ENCODE measurements at places on chromosomes 2 and 18.

DNA sequence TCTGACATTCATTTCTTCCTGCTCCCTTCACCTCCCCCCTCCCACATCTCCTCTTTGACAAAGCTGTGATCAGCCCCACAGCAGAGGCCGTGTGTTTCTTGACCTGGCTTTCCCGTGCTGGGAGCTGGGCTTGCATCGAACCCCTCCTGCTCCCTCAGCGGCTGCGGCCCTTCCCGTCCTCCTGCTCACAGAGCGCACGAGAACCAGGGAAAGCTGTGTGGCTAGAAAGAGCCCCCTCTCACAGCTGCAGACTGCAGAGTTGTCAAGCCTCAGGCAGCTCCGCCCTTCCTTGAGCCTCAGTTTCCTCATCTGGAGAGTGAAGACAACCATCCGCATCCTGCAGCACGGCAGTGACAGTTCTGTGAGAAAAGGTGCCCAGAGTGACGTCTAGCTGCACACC is 65.7 kb upstream of the GLI2 start:
- DNase-seq, result no peak

DNA sequence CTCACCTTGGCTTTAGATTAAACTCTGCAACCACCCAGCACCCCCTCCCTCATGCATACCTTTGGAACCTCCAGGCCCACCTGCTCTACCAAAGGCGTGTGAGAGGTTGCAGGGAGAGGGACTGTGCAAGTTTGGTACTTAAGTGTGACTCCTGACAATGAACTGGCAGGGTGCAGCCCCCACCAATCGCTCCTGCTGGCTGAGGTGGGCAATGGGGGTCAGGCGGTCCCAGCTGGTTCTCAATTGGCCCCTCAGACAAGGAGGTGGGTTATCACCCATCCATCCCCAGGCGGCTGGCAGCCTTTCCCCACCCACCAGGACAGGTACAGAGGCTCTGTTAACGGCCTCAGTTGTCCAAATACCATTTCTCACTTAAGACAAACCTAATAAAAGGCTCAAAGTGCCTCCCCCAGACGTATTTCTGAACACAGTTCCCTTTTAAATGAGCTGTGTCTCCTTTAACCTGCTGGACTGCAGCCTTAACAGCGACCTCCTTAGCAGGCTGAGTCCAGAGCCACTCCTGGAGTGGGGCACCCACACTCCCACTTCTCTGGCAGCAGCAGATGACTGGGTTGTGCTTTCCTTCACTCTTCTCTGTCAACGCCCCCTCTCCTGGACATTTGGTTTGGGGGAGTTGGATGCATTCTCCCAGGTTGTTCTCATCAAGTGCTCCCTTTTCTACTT is 169.2 kb upstream of the SMAD2 start:
- no peak for DNase-seq

GRCh38 chr2:22842205-22842869 is 542.6 kb upstream of the KLHL29 start:
- DNase-seq, result no peak

DNA sequence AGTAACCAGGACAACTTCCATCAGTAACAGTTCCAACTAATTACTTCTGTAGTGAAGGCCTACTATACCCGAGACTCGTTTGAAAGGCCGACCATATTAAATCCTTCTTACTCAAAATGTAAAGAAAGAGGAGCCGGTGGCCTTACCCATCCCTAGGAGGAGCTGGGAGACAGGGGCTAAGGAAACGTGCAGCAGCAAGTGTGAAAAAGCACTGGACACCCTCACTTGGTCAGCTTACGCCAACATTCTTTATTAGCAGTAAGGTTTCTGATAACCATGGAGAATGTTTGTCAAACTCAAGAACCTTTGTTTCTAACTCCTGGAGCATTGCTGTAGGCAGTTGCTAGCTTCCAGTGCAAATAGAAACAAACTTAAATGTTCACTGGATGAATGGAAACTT is 26.7 kb upstream of the VWA3B start:
- DNase-seq, result no peak

GRCh38 chr2:18651842-18652774 is 62.7 kb upstream of the NT5C1B start:
- DNase-seq, result peak; percentile 54

DNA sequence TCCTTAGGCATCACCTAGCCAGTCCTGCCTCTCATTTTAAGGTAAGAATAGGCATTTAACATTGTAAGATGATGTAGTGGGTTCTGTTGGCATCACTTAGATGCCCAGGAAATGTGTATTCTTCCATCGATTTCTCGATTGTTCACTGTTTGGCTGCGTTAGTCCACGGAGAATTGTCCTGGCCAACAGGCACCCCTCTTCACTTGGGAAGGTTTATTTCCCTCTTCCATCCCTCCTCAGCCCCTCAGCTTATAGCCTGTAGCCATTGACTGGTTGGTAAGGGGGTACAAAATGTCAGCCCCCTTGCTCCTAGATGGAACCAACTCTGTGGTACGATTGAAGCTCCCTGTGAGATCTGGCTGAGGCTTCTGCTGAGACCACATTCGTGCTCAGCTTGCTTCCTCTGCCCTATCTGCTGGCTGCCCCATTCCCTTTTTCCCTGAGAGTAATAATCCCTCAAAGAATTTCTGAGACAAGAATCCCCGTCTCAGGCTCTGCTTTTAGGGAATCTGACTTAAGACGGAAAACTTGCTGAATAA is 43.4 kb downstream of the PLEKHA3 start:
- DNase-seq, result peak; percentile 33

GRCh38 chr2:44197816-44198215 is 29.1 kb downstream of the PPM1B start:
- no peak for DNase-seq

DNA sequence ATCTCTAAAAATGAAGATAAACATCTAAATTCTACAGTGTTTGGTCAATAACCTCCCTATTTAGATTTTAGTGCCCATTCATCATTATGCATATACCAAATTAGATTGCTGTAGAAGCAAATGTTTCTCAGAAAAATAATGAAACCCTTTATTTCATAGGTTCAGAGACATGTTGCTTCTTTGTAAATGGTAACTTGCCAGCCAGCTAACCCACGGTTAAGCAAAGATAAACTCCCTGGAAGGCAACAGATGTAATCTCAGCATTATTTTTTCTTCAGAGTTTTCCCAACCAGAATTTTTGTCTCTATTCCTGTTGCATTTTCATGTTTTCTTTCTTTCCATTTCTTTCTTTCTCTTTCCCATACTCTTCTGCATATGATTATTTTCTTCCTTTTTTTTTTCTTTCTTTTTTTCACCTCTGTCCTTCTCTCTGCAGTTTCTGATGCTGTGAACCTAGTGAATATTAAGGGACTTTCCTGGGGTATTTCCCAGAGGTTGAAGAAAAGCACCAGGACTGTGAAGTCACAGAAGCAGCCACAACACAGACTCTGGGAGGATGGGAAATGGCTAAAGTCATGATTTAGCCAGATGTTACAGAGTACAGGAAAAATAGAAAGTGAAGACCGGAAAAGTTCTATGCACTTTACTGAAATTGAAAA is 50.0 kb upstream of the DSG1 start:
- no peak for DNase-seq

GRCh38 chr2:207337234-207338219 is 171.8 kb upstream of the KLF7 start:
- DNase-seq, result no peak

- DNase-seq, result no peak
Observed at GRCh38 chr2:16774980-16775898, 109.6 kb upstream of the CYRIA start.

DNA sequence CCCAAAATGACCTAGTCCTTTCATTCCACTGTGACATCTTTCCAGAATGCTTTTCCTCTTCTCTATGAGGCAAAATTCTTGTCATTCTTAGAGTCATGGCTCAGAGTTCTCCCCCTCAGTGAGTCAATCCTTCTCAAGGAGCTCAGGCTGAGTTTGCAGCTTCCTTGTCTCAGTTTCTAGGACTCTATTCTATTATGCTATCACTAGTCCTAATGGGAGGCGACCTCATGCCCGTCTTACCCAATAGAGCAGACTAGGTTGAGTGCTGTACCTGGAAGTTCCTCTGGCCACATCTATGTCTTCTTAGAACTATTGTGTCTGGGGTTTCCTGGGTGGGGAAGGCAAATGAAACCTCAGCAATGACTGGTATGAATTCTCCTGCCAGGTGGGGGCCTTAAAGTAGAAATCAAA is 51.5 kb downstream of the HAUS1 start:
- peak; percentile 90 for DNase-seq

GRCh38 chr2:210964141-210964764 is 407.9 kb downstream of the CPS1 start:
- DNase-seq, result no peak

DNA sequence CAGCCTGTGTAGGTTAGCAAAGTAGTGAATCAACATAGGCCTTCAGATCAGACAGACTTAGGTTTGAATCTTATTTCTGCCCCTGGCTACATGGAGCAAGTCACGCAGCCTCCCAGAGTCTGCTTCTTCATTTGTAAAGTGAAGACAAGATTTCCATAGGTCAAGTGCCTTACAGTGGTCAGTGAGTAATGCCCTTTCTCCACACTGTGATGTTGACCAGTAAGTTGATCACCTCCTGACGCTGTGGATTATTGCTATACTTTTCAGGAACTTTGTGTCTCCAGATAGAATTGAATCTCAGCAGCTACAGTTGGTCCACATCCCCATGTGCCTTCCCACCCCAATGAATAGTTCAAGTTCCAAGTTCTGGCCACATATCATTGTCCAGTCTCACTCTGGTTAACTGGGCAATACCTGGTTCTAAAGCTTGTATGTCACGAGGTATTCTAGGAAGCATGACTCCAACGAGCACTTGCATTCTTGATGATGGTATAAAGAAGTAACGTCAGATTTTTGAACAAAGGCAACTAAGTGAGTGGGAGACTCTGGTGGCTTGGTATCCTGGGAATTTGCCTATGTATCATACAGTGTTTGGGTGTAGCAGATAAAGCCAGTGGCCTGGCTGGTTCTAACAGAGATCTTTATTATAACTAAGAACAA is 2.1 kb upstream of the CLIP4 start:
- no peak for DNase-seq

DNA sequence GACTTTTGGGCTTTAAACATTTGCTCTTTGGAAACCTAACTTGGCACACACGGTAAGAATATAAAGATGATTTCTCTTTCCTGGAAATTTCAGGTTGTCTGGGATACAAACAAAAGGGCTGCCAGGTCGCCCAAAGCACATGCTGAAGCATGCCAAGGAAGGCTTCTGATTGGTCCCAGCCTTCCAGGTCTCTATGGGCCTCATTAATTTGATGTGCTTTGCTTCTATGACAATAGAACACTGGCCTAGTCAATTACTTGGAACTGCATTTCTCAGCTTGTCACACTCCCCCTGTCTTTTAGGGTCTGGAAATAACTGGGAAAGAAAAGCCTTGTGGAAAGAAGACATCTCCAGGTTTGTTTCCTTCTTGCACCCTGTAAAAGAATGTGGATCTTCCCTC is 228.9 kb downstream of the ADCYAP1 start:
- no peak for DNase-seq

DNA sequence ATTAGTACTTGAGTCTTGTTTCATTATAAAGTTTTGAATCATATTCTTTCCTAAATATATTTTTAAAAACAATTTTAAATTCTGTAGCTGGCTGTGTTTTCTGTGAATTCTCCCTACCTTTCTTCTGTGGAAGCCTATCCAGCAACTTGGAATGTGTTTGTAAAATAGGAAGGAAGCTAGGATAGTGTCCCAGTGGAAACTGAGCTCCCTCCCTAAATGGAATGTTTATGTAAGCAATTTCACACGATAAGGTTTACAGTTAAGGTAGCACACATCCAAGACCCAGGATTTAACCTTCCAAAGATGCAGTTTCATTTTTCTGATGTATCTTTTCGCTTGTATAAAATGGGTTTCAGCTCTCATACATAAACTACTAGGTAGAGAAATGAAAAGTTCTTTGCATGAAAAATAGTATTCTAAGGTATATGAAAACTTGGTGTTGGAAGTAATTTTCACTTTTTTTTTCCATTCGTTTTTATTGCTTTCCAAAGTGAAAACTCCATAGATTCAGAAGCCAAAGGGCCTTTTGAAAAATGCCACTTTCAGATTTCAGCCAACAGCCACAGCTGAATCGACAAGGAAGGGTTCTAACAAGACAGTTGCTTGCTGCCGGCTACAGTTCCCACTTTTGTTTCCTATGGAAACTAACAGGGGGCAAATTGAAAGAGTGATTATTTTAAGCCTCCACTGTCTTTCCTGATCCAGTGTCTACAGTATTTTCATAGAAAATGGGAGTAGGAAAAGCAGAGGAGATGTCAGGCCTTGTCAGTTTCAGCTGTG is 405.1 kb upstream of the POU3F3 start:
- DNase-seq, result no peak

- peak; percentile 39 for DNase-seq
Observed at GRCh38 chr18:9475643-9476591, 604 bp downstream of the RALBP1 start.

DNA sequence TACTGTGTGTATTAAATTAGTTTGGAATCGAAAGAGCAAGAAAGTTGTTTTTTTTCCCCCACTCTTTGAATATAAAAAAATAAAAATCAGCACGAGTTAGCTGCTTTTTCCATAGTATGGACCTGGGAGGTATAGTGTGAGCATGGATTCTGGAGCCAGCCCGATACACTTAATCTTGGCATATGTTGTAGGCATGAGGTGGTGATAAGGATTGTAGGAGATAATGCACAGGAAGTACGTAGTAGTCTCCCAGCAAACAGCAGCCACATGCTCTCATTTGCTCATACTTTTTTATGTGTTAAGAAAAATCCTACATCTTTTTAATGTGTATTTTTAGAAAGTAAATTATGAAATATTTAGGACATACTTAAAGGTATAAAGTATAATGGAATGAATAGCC is 2.1 kb upstream of the DNAJC27 start:
- DNase-seq, result no peak

GRCh38 chr2:72925328-72925943 is 8.1 kb downstream of the EMX1 start:
- DNase-seq, result no peak

GRCh38 chr2:43333656-43334144 is 107.3 kb upstream of the ZFP36L2 start:
- DNase-seq, result peak; percentile 41

GRCh38 chr2:44928483-44929158 is 12.9 kb upstream of the SIX3 start:
- DNase-seq, result no peak

DNA sequence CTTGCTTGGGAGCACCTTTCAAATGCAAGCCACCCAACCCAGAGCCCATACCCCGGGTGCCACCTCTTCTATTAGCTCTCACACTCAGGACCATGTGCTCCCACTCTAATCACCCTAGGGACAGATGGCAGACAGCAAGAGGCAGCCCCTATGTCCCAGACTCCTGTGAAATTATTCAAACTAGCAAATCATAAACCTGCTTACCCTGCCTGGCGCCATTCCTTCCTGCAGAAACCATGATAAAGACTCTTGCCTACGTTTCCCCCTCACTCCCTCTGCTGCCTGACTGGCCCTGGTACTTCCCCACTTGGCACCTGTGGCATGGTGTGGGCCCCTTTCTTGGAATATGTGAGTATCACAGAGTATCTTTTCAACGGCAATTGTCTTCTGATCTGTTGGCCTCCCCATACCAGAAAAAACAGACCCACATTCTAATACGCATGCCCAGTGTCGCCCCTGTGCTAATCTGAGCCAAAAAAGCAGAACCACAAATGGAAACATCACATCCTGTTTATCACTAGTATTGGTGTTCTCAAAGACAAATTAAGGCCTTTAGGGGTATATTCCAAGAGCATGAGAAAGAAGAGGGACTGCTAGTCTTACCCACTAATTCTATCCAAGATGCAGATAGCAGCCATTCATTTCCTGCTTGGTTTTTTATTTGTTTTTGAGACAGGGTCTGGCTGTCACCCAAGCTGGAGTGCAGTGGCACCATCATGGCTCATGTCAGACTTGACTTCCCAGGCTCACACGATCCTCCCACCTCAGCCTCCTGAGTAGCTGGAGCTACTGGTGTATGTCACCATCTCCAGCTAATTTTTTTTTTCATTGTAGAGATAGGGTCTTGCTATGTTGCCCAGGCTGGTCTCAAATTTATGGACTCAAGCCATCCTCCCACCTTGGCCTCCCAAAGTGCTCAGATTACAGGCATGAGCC is 44.1 kb upstream of the TTC39C start:
- no peak for DNase-seq

Data from AG08395 (cell line).